ENCODE measurements at places on chromosomes 2 and 18.
A peak's percentile ranks its signal among the peaks of the same experiment; 100 is the strongest.

DNA sequence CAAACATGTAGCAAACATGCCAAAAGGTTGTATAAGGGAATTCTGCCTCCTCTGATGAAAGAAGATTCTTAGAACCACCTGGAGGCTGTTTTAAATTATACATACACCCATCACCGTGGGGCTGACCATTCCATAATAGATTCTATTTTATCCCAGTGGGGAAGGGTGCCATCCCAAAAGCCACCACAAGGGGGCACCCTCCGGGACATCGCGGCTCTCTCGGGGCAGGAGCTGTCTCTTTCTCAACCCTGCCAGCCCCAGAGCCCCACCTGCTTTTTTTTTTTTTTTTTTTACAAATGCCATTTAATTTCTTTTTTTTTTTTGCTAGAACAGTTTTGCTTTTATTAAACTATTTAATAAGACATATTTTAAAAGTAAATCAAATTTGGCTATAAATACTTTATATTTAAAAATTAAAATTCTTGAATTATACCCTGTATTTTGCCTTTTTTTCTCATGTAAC lies 8.6 kb upstream of the MTCL1 start:
- DNase-seq, result peak; percentile 58

GRCh38 chr2:26327291-26328272 lies 18.4 kb upstream of the SELENOI start:
- no peak for DNase-seq

DNA sequence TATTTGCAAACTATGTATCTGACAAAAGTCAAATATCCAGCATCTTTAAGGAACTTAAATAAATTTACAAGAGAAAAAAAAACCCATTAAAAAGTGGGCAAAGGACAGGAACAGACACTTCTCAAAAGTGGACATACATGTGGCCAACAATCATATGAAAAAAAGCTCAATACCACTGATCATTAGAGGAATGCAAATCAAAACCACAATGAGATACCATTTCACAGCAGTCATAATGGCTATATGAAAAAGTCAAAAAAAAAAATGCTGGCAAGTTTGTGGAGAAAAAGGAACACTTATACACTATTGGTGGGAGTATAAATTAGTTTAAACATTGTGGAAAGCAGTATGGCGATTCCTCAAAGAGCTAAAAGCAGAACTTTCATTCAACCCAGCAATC lies 130.3 kb upstream of the LHCGR start:
- no peak for DNase-seq

- DNase-seq, result no peak
Observed at GRCh38 chr2:1460851-1461418, 47.7 kb downstream of the TPO start.

DNA sequence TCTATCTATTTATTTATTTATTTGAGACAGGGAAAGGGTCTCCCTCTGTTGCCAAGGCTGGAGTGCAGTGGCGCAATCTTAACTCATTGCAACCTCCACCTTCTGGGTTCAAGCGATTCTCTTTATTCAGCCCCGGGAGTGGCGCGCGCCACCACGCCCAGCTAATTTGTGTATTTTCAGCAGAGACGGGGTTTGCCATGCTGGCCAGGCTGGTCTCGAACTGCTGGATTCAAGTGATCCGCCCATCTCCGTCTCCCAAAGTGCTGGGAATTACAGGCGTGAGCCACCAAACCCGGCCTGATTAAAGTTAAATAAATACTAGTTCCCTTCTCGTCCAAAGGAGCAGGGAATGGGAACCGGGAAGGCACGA lies 4.2 kb upstream of the CTDSP1 start:
- DNase-seq, result no peak

- DNase-seq, result no peak
Observed at GRCh38 chr2:205780645-205781044, 98.3 kb downstream of the NRP2 start.

GRCh38 chr18:56319953-56320352 lies 318.4 kb downstream of the TXNL1 start:
- no peak for DNase-seq

- DNase-seq, result no peak
Observed at GRCh38 chr2:202609381-202610145, 25.2 kb upstream of the FAM117B start.

GRCh38 chr2:110997331-110998045 lies 123.2 kb upstream of the BCL2L11 start:
- DNase-seq, result no peak

DNA sequence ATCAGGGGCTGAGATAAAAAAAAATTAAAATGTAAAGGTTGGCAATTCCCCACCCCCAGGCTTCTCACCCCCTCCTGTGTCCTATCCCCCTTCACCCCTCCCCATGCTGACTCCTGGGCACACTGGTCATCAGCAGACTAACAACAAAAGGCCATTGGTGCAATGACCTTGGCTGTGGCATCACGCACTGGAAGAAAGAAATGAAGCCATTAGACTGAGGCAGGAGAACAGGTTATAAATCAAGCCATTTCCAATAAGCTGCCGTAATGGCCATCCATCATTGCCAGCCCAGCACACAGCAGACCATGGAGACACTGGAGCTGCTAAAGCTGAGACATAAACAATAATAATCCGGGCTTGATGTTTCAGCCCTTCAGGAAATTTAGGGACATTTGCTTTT lies 342.4 kb upstream of the ETAA1 start:
- no peak for DNase-seq

DNA sequence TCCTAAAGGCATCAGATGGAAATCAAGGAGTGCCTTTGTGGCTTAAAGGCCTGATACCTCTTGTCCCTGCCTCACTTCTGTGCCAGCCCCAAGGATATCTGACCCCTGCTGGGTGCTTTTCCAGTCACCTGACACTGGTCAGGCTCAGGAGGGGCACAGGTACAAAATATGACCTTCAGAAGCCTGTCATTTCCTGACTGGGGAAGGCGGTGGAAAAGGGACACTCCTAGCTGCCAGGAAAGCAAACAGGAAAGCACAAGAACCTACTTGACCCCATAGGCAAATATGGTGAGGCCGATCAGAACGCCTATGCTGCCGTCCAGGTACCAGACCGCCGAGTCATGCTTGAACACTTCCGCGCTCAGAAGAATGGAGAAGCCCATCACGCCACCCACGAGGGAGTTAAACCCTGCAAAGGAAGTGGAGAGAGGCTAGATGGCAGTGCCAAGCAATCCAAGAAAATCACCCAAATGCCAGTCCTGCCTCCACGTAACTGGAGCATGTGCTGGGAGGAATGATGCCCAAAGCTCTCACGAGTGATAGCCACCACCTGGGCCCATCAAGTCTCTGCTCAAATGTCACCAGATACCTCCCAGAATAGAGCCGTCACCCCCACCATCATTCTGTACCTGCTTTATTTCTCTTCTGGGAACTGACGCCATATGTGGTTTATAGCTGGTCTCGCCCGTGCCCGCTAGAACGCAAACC lies 204.0 kb downstream of the MGAT5 start:
- no peak for DNase-seq

DNA sequence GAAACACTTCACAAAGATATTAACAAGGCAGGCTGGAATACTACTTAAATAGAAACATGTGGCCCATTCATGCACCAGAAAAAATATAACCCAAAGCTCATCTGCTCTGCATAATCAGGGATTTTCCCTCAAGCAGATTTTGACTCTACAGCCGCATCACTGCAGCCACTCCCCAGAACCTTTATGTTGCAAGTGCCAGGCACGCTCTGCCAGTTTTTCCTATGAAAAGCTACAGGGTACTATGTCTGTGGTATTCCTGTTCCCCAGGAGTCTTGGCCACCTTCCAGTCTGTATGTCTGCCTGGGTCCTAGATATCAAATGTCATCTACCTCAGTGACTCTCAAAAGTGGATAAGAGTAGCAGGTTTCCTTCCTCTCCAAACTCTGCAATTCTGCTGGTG lies 3.8 kb downstream of the COA5 start:
- no peak for DNase-seq

DNA sequence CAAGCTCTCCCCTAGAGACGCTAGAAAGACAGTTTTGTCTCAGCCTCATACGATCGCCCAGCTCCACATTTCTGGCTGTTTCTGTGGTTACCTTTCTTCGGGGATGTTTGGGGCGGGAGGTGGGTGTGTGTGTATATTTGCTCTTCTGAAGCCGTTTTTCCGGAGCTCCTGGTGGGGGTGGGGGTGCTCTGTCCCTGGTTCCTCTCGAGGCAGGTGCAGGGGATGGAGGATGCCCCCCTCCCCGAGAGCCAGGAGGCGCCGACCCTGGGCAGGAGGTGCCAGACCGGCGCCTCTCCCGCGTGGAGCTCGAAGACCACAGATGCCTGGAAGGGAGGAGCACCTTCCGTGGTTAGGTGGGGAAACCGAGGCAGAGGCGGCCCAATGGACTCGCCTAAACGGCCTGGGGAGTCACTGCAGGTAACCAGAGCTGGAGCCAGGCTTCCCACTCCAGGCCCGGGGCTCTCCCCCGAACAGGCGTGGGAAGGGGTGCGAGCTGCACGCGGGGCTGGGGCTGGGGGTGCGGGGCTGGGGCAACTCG lies 694 bp upstream of the HPCAL1 start:
- no peak for DNase-seq

GRCh38 chr2:25421820-25422411 lies 80.2 kb upstream of the DNMT3A start:
- no peak for DNase-seq

DNA sequence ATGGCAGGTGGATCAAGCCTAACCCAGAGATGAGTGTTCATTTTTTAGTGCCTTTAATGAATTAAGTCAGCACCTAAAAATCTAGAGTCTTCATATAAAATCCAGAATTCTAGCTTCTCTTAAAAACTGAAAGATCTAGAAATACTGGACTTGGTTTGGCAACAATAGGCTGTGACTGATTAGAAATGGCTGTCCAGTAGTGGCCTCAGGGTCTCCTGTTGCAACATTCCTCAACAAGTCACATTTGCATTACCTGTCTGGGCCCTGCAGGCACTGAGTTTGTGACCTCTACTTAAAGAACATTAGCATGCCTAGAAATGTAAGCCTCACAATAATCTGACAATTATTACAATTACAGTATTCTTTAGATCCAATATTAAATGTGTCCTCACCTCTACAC lies 33.1 kb downstream of the MBD2 start:
- no peak for DNase-seq

DNA sequence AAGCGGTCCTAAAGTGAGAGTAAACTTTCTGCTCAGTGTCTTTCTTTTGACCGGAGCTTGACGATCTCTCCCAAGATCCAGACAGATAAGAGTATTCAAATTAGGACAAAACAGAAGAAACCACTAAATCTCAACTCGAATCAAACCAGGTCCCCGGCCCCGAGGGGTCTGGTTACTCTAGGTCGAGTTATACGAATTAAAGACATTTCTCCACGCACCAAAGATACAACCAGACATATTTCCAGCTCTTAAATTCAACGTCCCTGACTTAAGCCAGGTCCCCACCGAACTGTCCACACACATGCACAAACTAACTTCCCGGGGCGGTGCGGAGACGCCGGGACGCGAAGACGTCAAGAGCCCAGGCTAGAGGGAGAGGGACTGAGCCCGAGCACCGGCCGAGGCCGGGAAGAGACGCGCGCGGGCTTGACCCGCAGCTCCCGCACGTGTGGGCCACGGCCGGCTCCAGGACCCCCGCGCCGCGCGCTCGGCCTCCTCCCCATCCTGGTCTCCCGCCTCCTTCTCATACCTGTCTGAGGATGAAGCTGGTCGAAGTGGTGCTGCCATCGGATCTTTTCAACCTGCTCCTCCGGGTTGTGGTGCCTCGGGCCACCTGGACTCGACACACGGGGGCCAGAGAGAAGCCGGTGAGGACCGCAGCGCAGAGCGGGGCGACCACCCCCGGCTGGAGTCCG lies 896 bp downstream of the CACNB4 start:
- no peak for DNase-seq

DNA sequence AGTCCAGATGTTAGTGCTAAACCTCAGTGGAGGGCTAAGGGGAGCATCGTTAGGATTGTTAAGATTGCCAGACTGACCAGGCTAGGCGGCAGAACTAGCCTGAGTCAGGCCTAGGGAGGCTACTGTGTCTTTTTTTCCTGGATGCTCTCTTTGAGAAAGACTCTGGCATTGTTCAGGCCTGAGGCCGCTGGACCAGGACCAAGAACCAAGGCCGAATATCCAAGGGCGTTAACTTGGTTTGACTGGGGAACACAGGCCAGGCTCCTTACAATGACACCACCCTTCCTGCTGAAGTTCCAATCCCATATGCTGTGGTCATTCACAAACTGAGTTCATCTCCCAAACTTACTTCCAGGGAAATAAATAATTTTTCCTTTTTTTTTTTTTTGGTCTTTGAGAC lies 10.6 kb downstream of the HTRA2 start:
- no peak for DNase-seq

DNA sequence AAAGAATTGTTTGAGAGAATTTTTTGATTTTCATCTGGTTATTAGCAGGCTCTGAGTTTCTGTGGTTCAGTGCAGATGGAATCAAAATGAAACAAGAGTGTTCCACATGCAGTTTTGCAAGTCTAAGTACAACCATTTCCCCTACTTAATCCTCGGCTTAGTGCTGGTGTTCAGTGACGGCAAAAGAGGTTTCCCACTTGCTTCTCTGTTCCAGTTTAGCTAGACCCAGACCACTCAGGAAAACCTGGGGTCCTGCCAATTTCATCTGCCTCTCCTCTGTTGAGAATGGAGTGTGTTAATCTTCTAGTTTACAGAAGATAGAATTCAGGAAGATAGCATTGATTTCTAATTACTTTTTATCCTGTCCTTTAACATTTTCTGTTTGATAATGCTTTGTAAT lies 996.2 kb upstream of the FANCL start:
- no peak for DNase-seq

GRCh38 chr2:69789772-69790600 lies 39.5 kb upstream of the GMCL1 start:
- no peak for DNase-seq

- peak; percentile 98 for DNase-seq
Observed at GRCh38 chr2:219279151-219279915, at the start of gene DNAJB2. TSS of gene DNAJB2 (plus strand) at chr2:219279366. CDS start at chr2:219279834, 468 bp downstream.

DNA sequence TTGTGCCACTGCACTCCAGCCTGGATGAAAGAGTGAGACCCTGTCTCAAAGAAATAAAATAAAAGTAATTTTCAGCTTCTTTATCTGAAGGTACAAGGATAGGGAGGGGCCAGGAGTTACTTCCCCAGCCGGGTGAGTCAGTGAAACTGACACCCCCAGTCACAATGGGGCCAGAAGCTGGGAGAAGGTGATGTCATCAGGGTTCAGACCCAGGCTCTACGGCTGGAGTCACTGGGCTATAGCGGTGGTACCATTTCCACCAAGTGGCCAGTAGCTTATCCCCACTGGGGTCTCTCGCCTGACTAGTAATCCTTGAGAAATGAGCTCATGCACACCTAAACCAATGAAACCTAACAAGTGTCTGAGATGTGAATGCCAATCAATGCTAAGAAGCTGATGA lies 107.9 kb downstream of the ALPK2 start:
- no peak for DNase-seq

- DNase-seq, result no peak
Observed at GRCh38 chr2:1147873-1148612, 197.4 kb downstream of the SNTG2 start.

- no peak for DNase-seq
Observed at GRCh38 chr2:226683944-226684562, 115.6 kb downstream of the IRS1 start.

GRCh38 chr2:45114221-45114955 lies 105.1 kb upstream of the SIX2 start:
- DNase-seq, result no peak

All from activated CD4-positive, alpha-beta T cell treated with anti-CD3 and anti-CD28 coated beads for 1 hour (primary cell).